T-helper 9 cell (primary cell): ENCODE measurements at places on chromosomes 11 and 22.
A peak's percentile ranks its signal among the peaks of the same experiment; 100 is the strongest.

DNA sequence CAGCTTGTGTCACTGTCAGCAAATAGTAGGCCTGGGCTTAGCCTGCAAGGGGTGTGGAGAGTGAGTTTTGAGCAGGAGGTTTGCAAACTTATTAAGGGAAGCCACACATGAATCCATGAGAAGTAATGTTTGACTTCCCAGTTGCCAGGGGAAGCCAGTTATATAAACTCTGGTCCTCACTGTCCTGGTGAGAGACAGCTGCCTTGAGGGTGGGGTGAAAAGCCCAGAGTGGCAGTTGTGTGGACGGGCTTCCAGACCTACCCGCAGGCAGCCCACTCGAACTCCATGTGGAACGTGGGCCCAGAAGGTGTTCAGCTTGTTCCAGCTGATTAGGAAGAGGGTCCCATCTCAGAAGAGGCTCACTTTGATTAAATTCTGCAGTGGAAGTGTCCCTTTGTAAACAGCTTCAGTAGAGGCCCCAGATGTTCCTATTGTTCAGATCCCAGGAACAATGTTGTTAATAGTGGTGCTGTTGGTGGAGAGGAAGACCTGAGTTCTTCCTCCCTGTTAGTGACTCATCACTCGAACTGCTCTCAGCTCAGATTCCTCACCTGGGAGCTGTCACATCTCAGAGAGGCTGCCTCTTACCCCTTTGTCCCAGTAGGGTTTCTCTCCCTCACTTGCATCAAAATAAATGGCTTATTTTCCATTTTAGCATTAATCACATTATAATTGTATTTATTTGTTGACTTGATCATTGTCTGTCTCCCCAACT lies 63.4 kb downstream of the GRAMD1B start:
- DNase-seq = no peak

GRCh38 chr22:44455151-44455962 lies 42.7 kb downstream of the RTL6 start:
- DNase-seq = peak; percentile 50

DNA sequence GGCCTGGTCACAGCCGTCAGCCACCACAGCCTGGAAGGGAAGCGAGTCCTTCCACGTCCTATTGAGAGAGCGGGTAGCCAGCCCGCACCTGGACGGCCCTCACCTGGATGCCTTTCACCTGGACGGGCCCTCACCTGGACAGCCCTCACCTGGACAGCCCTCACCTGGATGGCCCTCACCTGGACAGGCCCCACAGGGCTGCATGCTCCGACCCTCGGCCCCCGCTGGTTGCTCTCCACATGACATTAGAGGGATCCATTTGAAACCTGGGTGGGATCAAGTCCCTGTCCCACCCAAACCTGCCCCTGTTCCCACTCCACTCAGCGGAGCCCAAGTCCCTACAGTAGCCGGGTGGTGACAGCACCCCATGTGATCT lies 3.7 kb downstream of the C1QTNF6 start:
- DNase-seq = no peak

GRCh38 chr11:85827748-85828639 lies 17.1 kb upstream of the SYTL2 start:
- no peak for DNase-seq

GRCh38 chr11:96390488-96390792 lies 627 bp downstream of the JRKL start:
- no peak for DNase-seq
